ENCODE measurements at places on chromosomes 5 and 9. TPM values are rescaled to one million over a fixed set of nuclear protein-coding genes. Genes with fewer than 3 reads are reported as not detected.

DNA sequence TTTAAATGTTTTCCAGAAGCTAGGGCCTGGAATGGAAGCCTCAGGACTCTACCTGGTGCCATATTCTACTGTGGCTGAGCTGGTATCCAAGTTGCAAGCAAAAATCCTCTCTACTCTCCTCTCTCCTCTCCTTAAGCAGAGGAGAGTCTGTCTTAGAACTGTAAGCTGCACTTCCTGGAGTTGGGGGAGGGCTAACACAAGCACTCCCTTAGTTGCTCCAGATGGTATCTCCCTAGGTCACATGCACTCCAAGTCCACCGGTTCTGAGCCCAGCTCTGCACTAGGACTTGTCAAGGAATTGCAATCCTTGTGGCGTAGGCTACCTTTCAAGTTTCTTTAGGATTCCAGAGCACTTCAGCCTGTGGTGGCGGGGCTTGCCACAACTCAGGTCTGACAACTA is 513.9 kb upstream of the RGMB start:
- no peaks in the 10 kb centered on the region for H3K4me1 ChIP-seq
- H3K36me3 ChIP-seq: no peaks in the 10 kb centered on the region
- H3K27me3 ChIP-seq: no peaks in the 10 kb centered on the region
- H3K4me3 ChIP-seq: no peak overlapping the region
- no peak for DNase-seq

GRCh38 chr5:95664204-95664786 is 17.7 kb downstream of the RFESD start:
- no peak for DNase-seq
- no peak overlapping the region for H3K4me3 ChIP-seq
- no peaks in the 10 kb centered on the region for H3K36me3 ChIP-seq
- H3K4me1 ChIP-seq: peaks cover under 1% of the 10 kb centered on the region

DNA sequence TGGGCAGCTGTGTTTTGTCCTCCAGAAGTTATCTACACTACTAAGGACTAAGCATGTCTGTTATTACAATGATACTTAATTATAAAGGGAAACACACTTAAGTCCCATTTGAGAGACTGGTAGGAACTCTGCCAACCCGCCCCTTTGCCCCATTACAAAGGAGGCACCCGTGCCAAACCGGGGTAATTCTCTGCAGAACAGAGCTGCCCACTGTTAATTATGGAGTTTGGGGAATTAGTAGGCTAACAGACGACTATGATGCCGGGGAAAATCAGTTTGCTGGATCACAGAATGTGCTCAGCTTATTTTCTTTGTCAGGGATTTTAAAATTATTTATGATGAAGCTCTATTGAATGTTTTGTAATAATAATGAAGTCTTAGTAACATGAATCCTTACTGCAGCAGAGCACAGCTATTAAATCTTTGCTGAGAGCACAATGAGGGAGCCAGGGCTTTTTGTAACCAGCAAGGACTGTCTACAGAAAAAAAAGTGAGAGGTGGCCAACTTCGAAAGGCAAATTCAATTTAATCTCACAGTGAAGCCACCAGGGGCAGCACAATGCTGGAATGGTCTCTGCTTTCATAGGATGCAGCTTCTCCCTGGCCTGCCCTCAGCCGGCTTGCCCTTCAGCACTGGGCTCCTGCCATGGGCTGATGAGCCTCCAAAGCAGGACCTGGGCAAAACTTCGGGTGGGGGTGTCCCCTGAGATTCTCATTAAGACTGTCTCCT is 134.5 kb downstream of the GNAQ start:
- H3K27ac ChIP-seq: no peak overlapping the region
- peak; percentile 43 for DNase-seq
- H3K4me3 ChIP-seq: no peak overlapping the region
- no peaks in the 10 kb centered on the region for H3K4me1 ChIP-seq
- no peaks in the 10 kb centered on the region for H3K27me3 ChIP-seq
- H3K36me3 ChIP-seq: no peaks in the 10 kb centered on the region

DNA sequence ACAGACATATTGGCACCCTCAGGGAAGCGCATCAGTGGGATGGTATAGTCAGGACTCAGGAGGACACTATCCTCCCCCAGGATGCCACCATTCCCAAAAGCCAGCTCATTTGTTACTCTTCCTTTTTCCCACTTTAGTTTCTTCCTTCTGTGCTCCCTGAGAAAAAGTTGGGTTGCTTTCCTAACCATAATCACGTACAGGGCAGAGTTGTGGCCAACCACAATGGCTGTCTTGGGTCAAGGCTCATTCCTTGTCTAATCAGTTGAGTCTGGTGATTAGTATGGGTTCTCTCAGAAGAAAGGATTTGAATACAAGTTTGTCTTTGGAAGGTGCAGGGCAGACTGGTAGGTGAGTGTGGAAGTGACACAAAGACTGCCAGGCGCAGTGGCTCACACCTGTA is 26.6 kb upstream of the ATP6V1G1 start:
- no peaks in the 10 kb centered on the region for H3K4me1 ChIP-seq
- no peak for DNase-seq
- H3K4me3 ChIP-seq: no peak overlapping the region
- H3K27ac ChIP-seq: no peak overlapping the region
- H3K36me3 ChIP-seq: no peaks in the 10 kb centered on the region

ABO gene
- 3.3 TPM for total RNA-seq

FXN gene
- total RNA-seq: 7.3 TPM

PTBP3 gene
- 74.1 TPM for total RNA-seq
